ENCODE measurements at places on chromosomes 2 and 18.

GRCh38 chr2:129008881-129009554, 690.4 kb upstream of the HS6ST1 start:
- no peak for DNase-seq

DNA sequence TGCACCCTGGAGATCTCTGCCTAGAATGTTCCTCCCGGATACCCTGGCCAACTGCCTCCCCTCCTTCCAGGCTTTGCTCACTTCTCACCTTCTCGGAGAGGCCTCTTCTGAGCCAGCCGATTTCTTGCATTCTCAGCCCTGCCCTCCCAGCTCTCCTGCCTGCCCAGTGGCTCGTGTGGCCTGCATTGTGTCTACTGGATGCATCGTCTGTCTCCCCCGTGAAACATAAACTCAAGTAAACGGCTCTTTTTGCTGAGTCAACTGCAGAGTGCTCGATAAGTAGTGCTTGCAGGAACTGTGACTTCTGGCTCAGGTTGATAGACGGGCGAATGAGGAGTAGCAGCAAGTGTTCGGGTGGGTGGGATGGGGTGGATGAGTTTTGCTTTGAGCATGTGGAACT, 112.5 kb upstream of the ODC1 start:
- DNase-seq = no peak

DNA sequence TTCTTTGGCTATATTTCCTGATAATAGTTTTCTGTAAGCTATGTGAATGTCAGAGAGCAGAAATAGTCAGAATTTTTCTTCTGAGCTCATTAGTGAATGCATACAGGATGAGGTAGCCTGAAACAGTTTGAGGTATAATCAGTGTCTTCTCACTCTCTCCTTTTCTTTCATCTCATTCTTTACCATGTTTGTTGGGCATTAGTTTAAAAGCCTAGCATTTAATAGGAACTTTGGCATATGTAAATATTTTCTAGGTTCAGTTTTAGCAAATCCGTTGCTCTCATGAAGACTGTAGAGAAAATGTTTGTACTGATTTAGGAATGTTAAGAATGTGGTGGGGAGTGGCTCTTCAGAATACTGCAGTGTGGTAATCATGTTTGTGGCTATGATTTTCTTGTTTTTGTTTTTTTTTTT, 119.4 kb downstream of the PARD3B start:
- no peak for DNase-seq

- no peak for DNase-seq
Observed at GRCh38 chr2:62826141-62826540, 120.6 kb downstream of the EHBP1 start.

DNA sequence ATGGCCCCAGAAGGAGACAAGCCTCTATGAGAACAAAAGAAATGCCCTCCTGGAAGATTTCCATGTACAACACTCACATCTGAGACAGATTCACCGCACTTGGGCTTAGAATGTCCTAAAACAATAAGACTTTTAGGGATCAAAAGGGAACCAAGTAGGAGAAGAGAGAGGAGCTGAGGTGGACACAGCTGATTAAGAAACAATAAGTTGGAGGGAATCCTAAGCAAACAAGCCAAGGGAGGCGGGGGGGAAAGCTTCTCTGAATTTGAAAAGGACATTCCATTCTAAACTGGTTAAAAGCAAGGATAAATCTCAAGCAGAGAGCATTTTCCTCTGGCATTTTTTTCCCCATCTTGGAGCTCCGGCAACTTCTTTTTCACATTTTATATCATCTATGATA, 9.9 kb downstream of the ACVR1 start:
- DNase-seq = no peak

- no peak for DNase-seq
Observed at GRCh38 chr2:89850881-89851582, 1159.6 kb downstream of the RPIA start.

DNA sequence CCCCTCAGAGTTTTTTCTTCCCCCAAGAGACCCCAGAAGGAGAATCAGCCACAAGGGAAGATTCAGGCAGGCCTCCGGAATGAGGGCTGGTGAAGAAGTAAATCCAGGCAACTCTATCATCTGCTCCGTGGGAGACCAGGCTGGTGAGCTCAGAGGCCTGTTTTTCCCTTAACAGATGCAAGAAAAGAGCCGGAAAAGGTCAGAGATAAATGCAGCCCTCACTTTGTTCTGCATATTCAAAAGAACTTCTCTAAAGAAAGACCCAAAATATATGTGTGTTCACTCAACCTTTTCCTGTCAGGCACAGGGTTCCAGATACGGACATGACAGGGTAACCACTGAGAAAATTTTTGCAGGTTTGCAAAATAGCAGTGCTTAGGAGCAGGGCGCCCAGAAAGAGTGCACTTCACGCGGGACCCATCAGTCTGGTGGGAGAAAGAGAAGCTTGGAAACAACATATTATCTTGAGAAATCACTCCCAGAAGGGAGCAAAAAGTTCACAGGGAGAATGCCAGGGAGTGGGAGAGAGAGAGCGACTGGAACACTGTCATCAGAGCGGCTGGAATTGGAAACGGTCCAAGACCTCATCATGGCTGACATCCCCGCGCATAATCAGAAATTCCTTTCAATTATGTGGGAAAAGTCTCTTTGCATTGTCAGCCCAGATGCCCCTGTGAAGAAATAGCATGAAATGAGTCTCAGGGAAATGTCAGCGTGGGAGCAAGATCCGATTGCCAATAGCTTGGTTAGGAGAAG, 244.8 kb upstream of the SLC14A2 start:
- DNase-seq = no peak

- DNase-seq = no peak
Observed at GRCh38 chr2:241507430-241508239, 749 bp downstream of the STK25 start.

GRCh38 chr2:63692002-63692606, 103.3 kb downstream of the MDH1 start:
- DNase-seq = no peak

- DNase-seq = no peak
Observed at GRCh38 chr2:231334981-231335380, 60.5 kb upstream of the B3GNT7 start.

DNA sequence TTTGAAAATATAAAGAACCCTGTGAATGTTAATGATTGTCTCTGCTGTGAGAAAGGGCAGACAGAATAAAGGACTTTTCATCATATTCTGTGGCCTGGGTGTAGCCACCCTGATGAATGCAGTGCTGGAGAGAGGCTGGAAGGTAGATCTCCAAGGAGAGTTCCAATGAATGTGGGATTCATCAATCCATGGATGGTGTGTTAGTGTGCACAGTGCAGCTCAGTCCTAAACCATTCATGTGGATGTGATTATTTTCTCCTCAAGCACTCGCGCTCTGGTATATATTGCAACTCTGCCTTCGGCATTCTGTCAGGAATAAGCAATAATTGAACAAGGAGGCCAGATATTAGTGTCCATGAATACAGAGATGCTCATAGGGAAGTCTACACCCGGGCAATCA, 47.1 kb downstream of the LRRTM1 start:
- DNase-seq = no peak

GRCh38 chr18:58578835-58579560, 49.9 kb downstream of the ALPK2 start:
- DNase-seq = no peak

GRCh38 chr2:239131521-239131920, 269.3 kb downstream of the HDAC4 start:
- DNase-seq = no peak

GRCh38 chr2:39545957-39546356, 108.9 kb upstream of the MAP4K3 start:
- DNase-seq = no peak

DNA sequence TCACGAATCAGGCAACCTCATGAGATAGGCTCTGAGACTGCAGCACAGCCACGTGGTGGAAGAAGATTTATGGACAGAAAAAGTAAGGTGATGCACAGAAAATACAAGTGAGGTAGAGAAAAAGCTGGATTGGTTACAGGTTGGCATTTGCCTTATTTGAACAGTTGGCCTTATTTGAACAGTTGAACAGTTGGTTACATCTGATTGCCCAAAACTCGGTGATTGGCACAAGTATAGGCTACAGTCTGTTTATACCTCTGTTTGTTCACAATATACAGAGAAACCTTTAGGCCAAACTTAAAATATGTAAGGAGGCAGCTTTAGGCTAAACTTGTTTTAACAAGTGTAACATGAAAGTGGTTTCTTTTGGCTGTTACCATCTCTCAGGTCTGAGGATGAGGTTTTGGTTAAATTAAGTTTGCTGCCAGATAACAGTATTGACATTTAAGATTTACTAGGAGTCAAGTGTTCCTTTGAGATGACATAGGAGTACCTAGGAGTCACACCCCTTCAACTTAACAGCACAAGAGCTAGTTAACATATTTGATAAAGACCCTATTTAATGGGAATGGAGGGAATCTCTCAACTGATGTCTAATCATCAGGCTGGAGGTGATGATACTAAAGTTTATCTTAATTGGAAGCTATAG, 16.5 kb upstream of the GPR155 start:
- no peak for DNase-seq

DNA sequence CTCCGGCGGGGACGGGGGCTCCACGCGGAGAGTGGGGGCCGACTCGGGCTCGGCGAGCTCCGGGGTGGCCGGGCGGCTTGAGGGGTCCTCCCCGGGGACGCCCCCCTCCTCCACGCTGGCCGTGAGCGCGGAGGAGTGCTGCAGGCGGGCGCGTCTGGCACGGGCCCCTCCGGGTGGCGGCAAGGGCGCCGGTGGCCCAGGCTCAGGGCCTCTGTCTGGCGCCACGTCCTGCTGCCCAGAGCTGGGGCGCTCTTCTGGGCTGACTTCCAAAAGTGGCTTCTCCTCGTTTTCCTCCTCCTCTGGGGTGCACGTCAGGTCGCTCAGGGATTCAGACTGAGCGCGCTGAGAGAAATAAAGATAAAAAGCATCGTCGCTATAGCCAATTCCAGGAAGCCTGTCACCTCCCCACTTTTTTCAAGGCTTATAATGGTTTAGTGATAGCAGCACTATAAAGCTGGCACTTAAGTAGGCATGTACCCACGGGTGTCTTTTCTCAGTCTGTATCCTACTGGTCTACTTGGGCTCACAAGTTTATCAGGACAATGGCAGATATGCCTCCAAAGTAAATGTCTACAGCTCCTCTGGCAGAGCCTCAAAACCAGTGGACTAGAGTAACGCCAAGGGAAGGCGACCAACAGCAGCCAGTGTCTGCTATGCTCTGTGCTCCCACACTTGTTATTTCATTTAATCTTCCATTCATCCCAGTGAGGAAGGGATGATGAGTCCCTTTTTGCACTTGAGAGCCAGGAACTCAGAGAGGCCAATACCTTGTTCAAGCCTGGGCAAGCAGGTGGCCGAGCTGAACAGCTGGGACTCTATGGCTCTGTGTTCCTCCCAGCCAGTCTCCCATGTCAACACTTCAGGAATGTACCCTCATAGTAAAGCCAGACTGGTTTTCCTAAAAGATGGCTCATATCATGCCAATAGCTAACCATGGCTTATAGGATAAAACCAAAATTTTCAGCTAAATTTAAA, 92.6 kb upstream of the MGAT4A start:
- no peak for DNase-seq

DNA sequence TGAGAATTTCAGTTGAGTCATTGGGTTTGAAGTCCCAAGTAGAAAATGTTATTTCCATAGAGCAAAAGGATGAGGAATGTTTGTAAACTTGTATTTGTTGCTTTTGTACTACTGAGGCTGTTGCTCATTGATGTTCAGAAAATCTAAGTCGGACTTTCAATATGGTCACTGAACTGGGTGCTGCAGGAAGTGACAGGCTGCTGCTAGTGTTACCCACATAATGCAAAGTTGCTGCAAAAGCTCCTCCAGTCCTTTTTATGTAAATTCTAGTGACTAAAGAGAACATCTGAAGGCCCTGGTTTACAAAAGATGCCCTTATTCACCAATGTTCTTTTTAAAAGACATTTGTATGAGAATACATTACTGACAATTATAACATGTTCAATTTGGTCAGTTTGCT, 131.1 kb upstream of the FAM98A start:
- no peak for DNase-seq

DNA sequence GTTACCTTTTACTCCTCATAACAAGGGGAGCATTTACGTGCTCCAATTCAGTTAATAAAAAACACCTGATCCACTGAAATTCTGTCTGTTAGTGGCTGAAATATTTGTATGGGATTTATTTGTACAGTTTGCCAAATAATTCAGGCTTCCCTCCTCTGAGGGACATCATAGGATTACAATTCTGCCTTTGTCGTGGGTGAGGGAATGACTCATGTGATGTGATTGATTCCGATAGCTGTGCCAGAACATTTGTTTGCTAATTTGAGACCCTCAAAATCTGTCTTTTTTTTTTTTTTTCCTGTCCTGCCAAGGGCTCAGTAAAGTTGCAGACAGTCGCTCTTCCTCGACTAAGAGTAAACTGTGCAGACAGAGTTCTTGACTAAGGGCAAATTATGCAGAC, 612.6 kb upstream of the CDH2 start:
- DNase-seq = no peak

- no peak for DNase-seq
Observed at GRCh38 chr2:155377266-155377680, 678.8 kb downstream of the KCNJ3 start.

DNA sequence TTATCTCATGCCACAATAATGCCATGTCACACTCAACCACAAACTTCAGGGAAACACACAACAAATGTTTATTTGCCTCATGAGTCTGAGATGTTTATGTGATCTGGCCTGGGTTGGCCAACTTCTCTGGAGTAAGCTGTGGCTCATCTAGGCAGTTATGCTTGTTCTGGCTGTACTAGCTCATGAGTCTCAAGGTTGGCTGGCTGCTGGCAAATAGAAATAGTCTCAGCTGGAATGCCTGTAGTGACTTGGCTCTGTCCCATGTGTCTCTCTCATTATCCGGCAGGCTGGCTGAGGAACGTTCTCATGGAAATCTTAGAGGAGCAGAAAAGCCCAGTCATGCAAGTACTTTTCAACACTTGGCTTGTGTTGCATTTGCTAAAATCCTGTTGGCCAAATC, 234.9 kb upstream of the CDH2 start:
- DNase-seq = no peak

DNA sequence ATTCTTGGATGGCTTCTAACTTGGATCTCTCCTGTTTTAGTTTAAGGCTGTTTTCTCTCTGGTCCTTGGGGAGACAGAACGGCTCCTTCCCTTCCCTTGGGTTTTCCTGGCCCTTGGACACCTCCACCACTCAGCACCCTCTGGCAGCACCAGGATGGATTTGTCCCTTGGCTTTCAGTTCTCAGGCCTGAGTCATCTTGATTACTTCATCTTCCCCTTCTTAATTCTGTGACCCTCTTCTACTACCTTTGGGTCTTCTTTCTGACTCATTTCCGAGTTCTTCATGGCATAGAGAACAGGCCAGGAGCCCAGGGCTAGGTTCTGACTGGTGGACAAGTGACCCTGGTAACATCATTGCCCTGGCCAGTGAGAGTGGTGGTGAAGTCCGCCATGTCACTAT, 14.9 kb downstream of the IGFBP2 start:
- DNase-seq = no peak

Data from breast epithelium (tissue), 4 donors.